ENCODE measurements at places on chromosomes 5 and 9.

DNA sequence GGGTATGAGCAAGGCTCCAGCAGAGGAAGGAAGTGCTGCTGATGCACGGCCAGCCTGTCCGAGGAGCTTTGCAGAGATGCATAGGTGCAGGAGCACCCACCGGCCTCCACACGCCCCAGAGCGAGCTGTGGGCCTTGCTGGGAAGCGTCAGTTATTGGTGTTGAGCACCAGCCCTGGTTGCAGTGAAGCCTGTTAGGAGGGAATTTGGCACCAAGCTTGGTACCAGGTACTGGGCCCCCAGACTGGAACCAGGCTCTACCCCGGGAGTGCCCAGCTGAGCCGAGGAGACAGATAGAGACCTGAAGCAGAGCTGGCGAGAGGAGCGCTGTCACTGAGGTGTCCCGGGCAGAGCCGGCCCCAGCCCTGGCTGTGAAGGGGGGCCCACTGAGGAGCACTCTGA, 5.2 kb downstream of the TCF7 start:
- no peak for DNase-seq

DNA sequence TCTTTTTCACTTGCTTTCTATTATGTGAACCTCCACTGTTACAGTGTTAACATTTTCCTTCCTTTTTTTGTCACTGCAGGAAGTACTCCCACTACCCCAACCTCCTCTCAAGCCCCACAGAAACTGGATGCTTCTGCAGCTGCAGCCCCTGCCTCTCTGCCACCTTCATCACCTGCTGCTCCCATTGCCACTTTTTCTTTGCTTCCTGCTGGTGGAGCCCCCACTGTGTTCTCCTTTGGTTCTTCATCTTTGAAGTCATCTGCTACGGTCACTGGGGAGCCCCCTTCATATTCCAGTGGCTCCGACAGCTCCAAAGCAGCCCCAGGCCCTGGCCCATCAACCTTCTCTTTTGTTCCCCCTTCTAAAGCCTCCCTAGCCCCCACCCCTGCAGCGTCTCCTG, 18.8 kb downstream of the NUP214 start:
- no peak for DNase-seq

- DNase-seq = peak; percentile 33
Measured at GRCh38 chr5:65076251-65076869, 307.6 kb downstream of the CWC27 start.

GRCh38 chr5:65933295-65933694, 6.9 kb downstream of the ERBIN start:
- no peak for DNase-seq

GRCh38 chr9:7844242-7844641, 44.7 kb upstream of the DMAC1 start:
- peak; percentile 35 for DNase-seq

GRCh38 chr5:32031089-32031488, 143.0 kb downstream of the GOLPH3 start:
- DNase-seq = no peak

- no peak for DNase-seq
Measured at GRCh38 chr9:8456344-8456743, 656.8 kb upstream of the DMAC1 start.

DNA sequence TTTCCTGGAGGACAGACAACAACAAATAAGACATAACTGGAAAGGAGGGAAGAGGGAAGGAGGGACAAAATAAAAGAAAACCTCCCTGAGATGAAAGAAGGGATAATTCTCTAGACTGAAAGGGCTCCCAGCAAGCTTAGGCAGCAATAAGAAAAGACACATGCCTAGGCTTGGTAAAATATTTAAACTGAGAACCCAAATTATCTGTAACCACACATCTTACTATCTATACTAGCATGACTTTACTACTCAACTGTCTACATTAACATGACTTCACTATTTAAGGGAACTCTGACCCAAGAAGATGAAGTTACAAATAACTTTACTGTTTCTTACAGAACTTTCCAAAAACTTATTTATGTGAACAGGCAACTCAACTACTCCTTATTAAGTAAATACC, 95.9 kb downstream of the EPB41L4A start:
- DNase-seq = no peak

DNA sequence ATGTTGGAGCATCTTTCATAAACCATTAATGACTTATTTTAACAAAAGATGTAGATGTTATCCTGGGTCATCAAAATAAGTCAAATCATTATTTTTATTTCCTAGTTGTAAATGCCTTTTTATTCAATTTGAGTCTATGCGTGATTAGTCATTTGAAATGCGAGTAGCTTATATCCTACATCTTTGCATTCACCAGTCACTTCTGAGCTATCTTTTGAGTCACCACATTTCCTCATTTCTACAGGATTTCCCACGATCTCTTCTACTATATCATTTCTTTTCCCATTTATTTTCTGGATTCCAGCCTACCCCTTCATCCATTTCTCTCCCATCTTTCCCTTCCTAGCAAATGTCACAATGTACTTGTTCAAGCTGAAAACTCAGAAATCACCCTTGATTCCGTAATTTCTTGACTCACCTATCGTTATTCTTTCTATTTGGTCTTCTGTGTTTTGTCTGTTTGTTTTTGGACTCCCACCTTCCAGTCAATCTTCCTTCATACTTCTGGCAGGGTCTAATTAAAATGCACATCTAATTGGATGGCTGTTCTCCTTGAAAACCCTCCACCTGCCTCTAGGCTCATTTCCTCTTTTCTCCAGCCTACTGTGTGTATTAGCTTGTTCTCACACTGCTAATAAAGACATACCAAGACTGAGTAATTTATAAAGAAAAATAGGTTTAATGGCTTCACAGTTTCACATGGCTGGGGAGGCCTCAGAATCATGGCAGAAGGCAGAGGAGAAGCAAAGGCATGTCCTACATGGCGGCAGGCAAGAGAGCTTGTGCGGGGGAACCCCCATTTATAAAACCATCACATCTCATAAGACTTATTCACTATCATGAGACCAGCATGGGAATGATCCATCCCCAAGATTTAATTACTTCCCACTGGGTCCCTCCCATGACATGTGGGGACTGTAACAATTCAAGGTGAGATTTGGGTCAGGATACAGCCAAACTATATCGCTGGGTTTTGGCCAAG, 112.4 kb downstream of the MEF2C start:
- no peak for DNase-seq

- no peak for DNase-seq
Measured at GRCh38 chr5:173452119-173452905, 124.1 kb upstream of the STC2 start.

GRCh38 chr5:110769000-110769681, 30.3 kb downstream of the SLC25A46 start:
- no peak for DNase-seq

- DNase-seq = no peak
Measured at GRCh38 chr9:84811072-84811750, 141.7 kb downstream of the NTRK2 start.

DNA sequence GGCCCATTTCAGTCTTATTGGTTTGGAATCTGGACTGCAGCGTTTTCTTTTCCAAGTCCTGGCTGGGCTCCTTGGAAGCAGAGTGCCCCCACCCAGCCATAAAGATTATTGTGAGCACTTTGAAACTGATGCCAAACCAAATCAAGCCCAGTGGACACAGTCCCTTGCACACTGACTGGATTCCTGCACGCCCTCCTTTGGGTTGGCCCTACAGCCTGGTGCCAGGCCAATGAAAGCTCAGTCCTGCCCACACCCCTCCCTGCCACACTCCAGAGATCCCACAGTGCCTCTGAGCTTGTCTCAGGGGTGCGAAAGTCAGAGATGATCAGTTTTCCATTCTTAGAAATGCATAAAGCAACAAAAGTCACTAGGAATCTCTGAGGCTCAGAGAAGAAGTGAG, 181.9 kb downstream of the CETN3 start:
- DNase-seq = no peak

DNA sequence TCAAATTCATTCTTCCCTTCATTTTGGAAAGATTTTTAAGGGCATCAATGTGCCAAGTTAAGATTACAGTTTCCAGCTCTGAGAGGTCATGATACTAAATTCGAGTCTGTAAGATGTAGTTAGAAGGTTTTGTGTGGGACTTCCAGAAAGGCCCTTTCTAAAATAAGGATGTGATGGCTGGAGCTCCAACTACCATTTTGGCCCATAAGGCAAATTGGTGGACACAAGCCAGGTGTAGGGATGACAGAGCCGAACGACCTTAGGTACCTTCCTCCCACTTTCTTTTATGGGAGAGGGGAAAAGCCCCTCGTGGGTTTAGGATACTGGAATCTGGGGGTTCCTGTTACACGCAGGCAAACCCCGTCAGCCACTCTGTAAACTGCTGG, 54.3 kb upstream of the PTPDC1 start:
- no peak for DNase-seq

DNA sequence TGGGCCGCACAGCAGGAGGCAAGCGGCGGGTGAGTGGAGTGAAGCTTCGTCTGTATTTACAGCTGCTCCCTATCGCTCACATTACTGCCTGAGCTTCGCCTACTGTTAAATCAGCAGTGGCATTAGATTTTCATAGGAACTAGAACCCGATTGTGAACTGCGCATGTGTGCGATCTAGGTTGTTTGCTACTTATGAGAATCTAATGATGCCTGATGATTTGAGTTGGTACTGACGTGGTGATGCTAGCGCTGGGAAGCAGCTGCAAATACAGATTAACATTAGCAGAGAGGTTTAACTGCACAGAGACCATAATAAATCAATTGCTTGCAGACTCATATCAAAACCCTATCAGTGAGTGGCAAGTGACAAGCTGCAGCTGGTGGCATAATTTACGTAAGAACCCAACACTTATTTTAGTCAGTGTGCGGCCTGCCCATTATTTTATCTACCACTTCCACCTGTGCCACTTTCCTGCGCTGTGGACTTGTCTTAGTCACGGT, 133.4 kb upstream of the CDH9 start:
- DNase-seq = no peak

GRCh38 chr5:3142261-3143027, 391.0 kb upstream of the IRX2 start:
- no peak for DNase-seq

- DNase-seq = no peak
Measured at GRCh38 chr9:124447297-124447661, 3.0 kb upstream of the ADGRD2 start.

DNA sequence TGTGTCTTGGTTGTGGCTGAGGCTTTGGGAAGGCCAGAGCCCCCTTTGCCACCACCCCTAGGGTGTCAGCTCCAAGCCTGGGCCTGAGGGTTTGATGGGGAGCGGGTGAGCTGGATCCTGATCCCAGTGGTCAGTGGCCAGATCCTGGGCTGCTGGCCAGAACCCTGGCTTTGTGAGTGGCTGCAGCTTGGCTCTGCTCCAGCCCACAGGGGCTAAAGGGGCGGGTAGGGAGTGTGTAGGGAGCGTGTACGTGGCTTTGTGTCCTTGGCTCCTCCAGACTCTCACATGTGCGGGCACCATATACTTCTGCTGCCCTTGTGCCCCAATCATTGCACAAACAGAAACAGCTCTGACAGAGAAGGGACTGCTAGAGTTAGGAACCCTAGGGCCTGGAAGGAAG, 1.2 kb upstream of the IL11RA start:
- no peak for DNase-seq

DNA sequence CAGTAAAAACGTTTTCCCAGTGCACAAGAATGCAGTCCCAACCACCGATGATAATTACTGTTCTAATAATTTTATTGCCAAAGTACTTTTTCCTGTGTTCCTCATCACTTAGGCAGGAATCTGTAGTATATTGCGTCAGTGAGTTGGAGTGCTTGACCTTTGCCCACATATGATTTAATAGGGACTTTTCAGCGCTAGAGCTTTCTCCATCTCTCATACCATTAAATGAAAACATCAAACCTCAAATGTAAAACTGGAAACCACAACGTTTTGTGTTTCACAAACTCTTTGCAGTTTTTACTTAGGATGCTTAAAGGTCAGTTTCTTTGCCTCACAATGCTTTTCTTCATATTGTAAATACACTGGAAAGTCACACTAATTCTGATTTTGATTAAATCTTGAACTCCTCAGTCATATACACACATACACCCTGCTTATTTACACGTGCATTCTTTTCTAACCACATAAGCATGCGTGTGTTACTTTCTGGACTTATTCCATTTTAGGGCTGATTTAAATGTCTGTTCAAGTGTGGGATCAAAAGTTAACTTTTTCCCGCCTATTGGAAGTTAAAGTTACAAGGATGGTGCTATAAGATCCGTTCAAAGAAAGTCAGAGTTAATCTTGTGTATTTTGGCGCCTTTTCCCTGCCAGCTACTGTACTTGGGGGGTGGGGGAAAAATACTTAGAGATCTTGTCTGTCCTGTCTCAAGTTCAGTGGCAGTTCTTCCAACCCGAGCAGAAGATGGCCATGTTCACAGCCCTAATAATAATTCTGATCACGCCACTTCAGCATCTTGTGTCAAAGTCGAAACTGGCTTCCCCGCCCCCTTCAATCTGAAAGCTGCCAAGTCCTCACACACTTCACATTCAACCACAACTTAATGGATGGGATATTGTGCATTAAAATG, 6.6 kb upstream of the NFIB start:
- no peak for DNase-seq

DNA sequence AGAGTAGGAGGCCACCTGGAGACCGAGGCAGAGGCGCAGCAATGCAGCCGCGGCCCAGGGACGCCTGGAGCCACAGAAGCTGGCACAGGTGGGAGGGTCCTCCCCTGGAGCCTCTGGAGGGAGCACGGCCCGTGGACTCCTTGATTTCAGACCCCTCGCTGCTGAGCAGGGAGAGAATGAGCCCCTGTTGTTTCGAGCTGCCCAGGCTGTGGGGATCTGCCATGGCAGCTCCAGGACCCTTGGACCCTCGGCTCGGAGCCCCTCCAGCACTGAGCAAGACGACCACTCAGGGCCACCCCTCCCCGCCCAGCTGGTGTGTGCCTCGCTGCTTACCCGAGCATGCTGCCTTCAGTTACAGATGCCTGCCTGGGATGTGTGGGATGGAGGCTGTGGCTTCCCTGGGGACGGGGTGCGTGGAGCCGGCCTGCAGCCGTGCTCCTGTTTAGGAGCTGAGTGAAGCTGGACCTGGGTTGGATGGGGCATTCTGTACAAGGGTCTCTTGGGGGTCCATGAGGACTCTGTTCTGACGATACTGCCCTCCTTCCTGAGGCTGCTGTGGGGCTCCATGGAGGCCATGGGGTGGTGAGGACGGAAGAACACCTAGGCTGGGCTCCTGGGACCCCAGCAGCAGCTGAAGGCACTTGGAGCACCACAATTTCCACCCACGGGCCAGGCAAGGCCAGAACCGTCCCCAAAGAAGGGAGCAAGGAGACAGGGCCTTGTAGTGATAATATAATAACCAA, 115.1 kb upstream of the LPCAT1 start:
- no peak for DNase-seq

GRCh38 chr5:88470745-88471144, 202.1 kb upstream of the TMEM161B start:
- DNase-seq = no peak

GRCh38 chr5:154196281-154196680, 5.7 kb downstream of the GALNT10 start:
- no peak for DNase-seq

- no peak for DNase-seq
Measured at GRCh38 chr5:124871303-124871702, 124.9 kb upstream of the ZNF608 start.

- DNase-seq = no peak
Measured at GRCh38 chr9:68533678-68534077, 7.0 kb downstream of the TMEM252 start.

GRCh38 chr5:36017004-36017403, 25.8 kb upstream of the UGT3A1 start:
- DNase-seq = no peak

- no peak for DNase-seq
Measured at GRCh38 chr9:123002754-123003153, 30.7 kb upstream of the GPR21 start.
